ENCODE measurements at places on chromosomes 2 and 18. TPM values are rescaled to one million over a fixed set of nuclear protein-coding genes. Genes with fewer than 3 reads are reported as not detected.

- H3K36me3 ChIP-seq: no peaks in the 10 kb centered on the region
- no peaks in the 10 kb centered on the region for H3K27me3 ChIP-seq
- no peak overlapping the region for H3K4me3 ChIP-seq
- no peak for DNase-seq
Measured at GRCh38 chr2:127656569-127657231, 10.7 kb downstream of the GPR17 start.

DNA sequence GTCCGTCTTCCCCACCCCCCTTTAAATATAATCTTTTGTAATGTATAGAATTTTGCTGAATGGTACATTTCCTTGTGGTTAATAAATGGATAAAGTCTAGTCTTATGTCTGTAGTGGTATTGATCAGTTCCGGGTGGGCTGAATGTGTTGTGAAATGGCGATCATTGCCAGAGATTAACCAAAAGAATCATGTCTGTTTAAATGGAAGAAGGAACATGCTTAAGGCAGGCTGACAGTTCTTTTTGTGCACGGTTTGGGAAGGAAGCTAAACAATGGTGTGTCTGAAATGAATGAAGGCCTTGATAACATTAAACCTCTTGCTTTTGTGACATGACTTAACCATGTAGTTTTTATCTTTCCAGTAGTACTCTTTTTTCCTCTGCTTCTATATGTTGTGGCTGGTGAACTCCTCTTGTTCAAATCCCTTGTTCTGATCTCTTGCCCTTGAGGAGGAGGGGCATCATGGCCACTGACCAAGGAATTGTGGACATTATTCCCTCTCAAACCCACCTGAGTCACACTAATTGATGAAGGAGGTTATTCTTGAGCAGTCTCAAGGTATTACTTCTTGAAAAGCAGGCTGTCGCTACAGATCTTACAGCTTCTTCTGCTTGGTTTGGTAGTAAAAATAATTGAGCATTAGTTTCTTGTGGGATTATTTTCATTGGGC is 1.7 kb downstream of the ACVR2A start:
- peak overlapping the region; percentile 85 for H3K4me3 ChIP-seq
- DNase-seq: peak; percentile 12
- no peak overlapping the region for H3K27ac ChIP-seq
- H3K27me3 ChIP-seq: no peaks in the 10 kb centered on the region
- H3K4me1 ChIP-seq: no peaks in the 10 kb centered on the region

Gene UGT1A3
- total RNA-seq: not detected

Gene OTOS
- not detected for total RNA-seq

Gene RAMP1
- 16.4 TPM for total RNA-seq

Gene LYG2
- total RNA-seq: not detected
